ENCODE measurements at places on chromosomes 5 and 9.

DNA sequence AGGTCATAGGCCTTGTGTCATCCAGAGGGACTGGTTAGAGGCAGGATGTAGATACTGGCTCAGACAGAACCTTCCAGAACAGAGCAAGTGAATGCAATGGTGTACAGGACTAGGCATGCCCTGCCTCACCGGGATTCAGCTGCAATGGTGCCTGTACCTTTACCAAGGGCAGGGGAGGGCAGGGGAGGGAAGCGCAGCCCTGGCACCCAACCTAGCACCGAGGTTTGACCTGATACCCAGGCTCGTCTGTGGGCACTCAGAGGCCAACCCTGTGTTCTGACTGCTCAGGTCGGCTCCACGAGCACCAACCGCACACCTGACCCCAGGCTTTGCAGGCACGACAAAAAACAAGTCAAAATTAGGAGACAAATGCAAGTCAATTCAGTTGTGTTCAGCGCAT lies 47.3 kb upstream of the GFPT2 start:
- DNase-seq = no peak

GRCh38 chr5:157710882-157711281 lies 20.3 kb upstream of the THG1L start:
- no peak for DNase-seq

GRCh38 chr5:68331192-68332079 lies 115.9 kb downstream of the PIK3R1 start:
- DNase-seq = no peak

DNA sequence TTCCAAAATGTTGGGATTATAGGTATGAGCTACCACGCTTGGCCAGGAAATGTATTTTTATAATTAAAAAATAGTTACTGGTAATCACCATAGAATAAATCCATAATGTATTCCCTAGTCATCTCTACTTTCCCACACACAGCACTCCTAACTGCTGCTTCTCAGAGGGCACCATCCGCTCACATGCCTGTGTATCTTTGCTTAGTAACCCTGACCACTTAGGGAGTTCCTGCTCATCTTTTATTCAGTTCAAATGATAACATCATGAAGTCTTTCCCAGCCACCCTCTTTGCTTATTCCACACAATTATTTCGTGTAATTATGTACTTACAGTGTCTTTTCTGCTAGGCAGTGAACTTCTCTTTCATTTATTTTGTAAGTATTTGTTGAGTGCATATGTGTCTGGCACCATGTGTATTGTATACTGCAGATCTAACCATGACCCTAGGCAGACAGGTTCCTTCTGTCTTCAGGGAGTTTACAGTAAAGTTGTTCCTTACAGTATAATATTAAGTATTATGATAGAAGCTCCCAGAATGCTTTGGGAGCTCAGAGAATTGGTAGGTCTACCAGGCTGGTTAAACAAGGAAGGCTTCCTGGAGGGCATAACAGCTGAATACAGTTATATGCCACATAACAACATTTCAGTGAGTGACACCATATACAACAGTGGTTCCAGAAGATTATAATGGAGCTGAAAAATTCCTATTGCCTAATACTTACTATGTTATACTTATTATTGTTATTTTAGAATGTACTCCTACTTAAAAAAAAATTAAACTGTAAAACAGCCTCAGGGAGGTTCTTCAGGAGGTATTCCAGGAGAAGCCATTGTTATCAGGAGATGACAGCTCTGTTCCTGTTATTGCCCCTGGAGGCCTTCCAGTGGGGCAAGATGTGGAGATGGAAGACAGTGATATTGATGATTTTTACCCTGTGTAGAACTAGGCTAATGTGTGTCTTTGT lies 39.2 kb downstream of the DCAF10 start:
- DNase-seq = no peak

DNA sequence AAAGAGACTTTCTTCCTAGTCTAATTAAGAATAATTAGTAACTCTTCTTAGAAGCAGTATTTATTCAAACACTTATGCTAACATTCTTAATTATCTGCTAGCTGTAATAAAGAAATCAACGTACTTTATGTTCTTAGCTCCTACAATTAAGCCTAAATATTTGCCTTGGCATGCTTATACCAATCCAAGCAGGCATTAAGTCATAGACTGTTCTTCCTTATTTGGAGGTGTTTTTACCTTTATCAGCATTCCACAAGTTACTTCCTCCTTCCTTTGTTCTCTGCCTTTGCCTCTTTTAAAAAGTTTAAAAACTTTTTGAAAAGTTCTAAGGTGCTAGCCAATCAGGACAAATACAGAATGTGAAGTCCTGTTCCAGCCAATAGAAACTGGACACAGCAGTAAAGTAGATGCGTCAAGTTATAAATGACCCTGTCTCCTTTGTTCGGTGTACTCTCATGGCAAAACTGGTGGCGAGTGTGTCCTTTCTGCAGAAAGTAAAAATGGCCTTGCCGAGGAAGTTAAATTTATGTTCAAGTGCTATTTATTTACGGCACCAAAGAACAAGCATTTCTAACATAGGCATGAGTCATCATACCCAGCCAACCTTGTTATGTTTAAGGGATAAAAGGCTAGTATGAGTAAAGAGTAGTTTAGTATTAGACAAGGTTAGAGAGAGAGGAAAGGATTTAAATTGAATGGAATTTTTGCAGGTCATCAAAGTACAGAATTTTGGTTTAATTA lies 58.6 kb downstream of the GPBP1 start:
- no peak for DNase-seq

DNA sequence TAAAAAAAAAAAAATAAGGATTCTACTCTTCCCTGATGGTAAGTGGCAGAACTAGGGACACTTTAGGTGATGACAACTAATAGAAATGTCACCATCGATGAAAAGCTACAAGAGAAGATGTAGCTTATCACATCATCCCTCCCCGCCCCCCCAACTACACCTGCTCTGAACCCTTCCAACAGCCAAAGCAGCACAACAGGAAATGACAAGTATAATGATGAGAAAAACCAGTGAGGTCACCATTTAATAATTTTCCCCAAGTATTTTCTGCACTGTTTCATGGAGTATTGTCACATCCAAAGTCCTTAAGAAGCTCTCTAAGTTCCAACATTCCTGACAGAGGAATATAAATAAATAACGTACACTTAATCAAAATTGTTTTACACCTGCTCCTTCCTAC lies 221.4 kb downstream of the EFNA5 start:
- no peak for DNase-seq

DNA sequence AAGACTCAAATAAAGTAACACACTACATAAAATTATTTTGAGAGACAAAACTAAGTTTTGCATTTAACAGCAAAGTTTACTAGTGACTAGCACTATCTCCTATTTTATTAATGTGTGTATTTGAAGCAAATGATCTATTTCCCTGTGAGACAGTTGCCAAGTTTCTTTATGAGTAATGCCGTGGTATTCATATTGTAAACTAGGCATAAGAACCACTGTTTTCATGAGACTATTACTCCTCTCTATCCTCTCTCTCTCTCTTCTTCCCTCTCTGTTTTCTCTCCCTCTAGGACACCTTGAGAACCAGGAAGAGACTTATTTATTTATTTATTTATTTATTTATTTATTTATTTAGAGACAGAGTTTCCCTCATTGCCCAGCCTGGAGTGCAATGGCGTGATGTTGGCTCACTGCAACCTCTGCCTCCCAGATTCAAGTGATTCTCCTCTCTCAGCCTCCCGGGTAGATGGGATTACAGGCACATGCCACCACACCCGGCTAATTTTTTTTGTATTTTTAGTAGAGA lies 61.1 kb downstream of the MLANA start:
- no peak for DNase-seq

DNA sequence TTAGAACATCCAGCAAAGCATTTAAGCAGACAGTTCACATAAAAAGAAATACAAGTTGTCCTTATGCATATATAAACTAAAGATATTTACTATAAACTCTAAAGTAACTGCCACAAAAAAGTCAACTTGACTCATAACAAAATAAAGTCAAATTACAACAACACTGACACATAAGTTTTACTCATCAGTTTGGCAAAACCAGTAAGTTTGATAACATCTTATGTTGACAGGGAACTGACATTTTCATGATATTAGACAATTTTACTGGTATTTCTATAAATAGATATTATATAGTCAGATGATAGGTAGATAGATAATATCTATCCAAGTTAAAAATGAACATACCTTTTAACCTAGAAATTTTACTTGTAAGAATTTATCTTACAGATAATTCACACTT lies 9.9 kb upstream of the TSLP start:
- no peak for DNase-seq

DNA sequence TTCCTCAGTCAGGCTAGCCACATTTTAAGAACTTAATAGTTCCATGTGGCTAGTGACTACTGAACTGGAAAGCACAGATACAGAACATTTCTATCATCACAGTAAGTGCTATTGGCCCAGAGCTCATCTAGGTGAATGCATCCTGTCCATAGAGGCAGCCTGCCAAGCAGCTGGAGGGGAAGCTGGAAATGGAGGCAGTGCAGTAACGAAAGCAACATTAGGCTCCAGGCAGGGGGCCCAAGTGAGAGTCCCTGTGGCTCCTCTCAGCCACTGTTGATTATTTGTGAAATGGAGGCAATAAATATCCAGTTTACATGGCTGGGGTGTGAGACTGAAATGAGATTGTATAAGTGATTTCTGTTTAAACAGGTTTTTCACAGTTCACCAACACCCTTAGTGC lies 227.2 kb upstream of the KLF9 start:
- DNase-seq = no peak

GRCh38 chr5:168073311-168073710 lies 218.1 kb upstream of the WWC1 start:
- no peak for DNase-seq
